ENCODE measurements at places on chromosomes 3 and 15.

GRCh38 chr3:182226995-182227394 lies 515.3 kb downstream of the SOX2 start:
- no peak for DNase-seq

DNA sequence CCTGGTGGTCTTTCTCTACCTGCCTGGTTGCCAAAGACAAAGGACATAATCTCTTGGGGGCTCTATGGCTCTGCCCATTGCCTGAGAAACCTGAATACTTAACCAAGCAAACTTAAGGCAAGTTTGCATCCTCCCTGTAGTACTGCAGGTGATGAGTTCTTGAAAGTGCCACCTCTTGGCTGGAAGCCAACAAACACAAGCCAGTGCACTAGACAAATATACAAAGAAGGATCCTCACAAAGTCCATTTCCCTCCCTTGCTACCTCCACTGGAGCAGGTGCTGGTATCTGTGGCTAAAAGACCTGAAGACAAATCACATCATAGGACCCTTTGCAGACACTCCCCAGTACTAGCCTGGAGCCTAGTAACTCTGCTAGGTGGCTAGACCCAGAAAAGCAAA lies 772.3 kb downstream of the SI start:
- DNase-seq, result no peak

DNA sequence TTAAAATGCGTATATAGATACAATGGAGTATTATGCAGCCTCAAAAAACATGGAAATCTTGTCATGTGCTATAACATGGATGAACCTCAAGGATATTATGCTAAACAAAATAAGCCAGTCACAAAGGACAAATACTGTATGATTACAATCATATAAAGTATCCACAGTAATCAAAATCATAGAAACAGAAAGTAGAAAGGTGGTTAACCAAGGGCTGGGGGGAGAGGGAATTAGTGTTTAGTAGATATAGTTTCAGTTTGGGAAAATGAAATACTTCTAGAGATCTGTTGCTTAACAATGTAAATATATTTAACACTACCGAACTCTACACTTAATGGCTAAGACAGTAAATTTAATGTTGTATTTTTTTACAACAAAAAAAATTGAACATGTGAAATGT lies 9.0 kb downstream of the TOP2B start:
- no peak for DNase-seq

DNA sequence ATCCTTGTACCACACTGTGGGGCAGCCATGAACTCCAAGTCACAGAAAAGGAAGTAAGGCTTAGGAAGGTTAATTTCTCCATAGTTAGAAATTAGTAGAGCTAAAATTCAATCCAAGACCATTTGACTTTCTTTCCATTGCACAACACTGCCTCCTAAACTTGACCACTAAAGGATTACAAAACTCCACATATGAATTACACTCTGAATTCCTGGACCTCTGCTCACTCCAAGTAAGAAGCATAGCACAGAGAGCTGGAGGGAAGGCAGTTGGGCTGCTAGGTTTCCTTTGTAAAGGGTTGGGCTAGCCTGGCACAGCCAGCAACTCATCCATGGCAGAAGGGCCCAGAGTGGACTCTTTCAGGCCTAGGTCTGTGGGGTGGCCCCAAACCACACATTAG lies 134.4 kb downstream of the MYLK start:
- DNase-seq, result no peak

DNA sequence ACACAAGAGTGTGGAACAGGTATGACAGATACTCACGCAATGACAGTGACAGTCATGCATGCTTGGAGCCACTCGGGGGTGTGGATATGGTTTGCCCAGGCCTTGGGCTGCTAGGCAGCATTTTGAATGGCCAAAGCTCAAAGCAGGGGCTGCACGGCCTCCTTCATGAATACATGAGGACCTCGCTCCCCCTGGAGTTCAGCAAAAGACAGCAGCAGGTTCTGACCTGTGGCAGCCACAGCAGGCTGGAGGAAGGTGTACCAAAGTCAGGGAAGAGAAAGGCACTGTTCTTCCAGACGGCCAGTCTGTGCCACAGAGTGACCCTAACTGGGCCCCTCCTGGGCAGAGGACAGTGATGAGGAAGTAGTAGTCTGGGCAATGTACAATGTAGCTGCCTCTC lies 88.2 kb upstream of the C2CD4B start:
- DNase-seq, result no peak

GRCh38 chr15:51310064-51310463 lies 28.3 kb downstream of the CYP19A1 start:
- DNase-seq, result no peak

DNA sequence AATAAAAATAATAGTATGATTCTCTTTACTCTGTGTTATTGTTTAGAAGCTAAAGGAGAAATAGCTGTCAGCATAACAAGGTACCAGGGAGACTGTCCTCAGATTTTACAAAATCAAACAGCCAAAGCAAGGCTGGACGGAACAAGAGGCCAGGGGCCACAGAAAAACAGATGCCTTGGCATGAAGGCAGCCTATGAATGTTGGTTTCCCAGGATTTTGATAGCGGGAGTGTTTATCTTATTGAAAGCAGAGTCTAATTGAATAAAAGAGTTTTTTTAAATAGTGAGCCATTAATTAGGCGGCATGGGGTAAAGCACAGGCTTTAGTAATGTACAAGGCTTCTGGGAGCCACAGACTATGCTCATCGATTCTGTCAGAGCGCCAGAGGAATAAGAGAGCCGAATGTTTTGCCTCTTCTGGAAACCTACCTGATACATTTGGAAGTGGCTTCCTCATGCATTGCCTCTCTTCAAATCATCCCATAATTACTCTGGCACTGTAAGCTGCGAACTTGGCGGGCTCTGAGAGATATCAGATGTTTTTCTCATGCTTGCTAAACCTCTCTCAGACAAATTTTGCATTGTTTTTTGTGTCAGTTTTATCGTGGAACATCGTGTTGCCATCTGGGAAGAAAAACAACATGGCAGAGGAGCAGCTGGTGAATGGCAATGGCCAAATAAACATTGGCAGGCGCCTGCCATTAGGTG lies 30.4 kb upstream of the TMCO5A start:
- no peak for DNase-seq

- no peak for DNase-seq
Observed at GRCh38 chr3:164375995-164376394, 702.3 kb downstream of the SI start.

GRCh38 chr15:89665449-89666181 lies 10.3 kb upstream of the KIF7 start:
- DNase-seq, result peak; percentile 84

GRCh38 chr15:91882858-91883586 lies 29.5 kb downstream of the SLCO3A1 start:
- DNase-seq, result no peak

DNA sequence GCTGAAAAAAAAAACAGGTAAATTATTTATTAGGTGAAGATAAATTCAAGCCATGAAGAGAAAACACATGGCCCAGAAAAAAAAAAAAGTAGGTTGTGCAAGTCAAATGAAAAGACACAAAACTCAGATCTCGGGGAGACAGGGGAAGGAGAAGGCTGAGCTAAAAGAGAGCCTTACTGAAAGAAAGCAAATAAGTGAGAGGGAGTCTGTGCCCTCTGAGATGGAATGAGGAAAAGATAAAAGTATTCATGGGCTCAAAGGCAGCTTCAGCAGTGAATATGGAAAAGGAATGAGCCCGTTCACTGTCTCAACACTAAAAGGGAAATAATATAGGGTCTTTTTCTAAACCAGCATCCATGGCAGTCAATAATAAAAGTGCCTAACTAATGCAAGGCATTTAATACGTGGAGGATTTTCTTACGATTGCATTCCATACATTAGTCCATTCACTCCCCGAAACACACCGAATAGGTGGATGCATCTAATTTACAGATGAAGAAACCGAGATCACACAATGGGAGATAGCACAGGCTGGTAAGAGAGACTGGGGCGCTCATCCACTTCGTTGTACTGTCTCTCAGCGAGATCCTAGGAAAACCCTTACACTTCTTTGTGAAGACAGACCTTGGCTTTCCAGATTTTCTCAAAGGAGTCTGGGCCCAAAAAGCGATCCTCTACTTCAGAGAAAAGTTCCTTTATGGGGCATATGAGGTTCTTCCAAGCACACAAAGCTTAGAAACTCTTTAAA lies 1.1 kb downstream of the TFDP2 start:
- DNase-seq, result no peak

- peak; percentile 70 for DNase-seq
Observed at GRCh38 chr15:92616621-92617548, 38.7 kb downstream of the FAM174B start.

DNA sequence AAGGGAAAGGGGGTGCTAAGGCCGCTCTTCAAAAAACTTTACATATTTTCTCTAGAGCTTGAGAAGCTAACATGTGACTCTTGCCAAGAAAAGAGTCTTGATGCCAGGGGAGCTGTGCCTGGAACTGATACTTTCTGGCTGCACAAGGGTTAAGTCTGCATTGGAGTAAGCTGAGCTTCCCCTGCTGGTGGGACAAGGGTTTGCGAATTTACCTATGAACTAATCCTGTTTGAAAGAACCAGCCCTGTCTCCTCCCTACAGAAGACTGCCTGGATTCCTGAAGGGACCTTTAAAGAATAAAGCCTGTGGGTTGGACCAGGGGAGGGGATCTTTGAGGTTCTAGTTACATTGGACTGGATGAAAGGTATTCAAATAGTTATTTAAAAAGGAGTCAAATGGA lies 58.3 kb upstream of the EPHA3 start:
- no peak for DNase-seq

DNA sequence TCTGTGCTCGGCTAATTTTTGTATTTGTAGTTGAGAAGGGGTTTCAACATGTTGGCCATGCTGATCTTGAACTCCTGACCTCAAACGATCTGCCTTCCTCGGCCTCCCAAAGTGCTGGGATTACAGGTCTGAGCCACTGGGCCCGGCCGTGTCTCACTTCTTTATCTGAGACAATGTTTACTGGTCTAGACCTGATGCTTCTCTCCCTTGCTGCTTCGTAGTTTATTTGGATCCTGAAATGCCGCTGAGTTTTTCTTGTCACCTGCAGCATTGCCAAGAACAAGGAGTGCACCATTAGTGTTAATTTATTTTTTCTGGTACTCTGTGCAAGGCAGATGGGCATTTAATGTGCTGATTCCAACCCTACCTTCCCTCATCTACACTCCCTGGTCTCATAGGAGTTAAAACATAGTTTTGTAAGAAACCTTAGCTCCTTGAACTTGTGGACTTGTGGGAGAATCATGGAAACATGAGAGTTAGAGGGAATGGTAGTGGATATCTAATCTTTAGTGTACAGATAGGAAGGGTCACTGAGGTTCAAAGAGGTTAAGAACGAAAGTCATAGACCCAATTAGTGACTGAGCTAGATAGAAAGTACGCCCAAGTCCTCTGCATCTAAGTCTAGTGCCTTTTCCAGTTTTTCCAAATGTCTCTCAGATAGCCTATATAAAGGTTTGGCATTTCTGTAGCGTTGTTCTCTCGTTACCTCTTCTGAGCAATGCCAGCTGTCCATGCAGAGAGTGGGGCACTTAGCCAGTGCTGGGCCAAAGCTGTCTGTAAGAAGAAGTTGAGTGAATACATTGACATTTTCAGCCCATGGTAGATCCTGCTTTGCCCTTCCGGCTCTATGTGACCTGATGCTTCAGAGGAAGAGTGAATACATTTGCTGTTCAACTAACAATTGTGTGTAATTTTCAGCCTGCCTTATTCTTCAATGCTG lies 244.1 kb downstream of the LPP start:
- DNase-seq, result no peak

- no peak for DNase-seq
Observed at GRCh38 chr15:66872405-66872804, 170.4 kb downstream of the SMAD6 start.

- no peak for DNase-seq
Observed at GRCh38 chr15:67043939-67044771, 21.2 kb upstream of the SMAD3 start.

DNA sequence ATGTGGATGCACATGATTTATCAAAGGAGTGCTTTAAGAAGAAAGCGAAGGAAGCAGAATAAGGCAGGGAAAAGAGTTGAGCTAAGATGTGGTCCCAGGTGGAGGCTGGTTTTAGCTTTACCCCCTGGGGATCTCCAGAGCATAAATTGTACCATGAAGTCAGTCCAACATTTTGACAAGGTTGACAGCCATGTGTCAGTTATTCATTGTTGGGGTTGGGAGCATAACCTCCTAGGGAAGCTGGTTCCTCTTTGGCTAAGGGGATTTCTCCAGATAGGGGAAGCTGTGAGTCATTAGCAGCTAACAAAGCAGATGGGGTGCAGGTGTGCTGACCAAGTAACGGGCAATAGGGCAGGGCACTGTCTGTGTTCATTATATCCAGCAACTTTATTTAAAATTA lies 123.7 kb upstream of the IGSF10 start:
- no peak for DNase-seq

DNA sequence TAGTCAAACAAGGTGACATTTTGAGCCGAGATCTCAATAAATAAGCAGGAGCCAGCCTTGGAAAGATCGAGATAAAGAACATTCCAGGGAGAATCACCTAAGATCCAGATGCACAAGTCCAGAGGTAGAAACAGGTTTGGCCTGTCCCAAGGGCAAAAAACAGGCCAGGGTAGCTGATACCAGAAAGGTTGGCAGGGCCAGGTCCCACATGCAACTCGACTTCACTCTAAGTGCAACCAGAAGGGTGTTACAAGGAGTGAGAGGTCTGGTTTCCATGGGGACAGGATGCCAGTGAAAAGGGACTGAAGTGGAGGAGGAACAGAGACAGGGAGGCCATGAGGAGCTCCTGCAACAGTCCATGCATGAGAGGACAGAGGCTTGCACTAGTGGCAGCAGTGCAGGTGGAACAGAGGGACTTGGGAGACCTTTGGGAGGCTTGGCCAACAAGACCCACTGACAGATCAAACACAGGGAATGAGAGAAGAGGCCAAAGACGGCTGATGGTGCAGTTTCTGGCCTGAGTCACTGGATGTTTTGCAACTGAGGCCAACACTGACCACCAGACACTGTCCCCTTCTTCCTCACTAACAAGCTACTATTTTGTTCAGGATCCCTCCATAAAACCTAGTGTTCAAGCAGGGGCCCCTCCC lies 5.2 kb downstream of the TPRA1 start:
- no peak for DNase-seq

GRCh38 chr15:78063970-78064385 lies 13.5 kb downstream of the TBC1D2B start:
- no peak for DNase-seq

DNA sequence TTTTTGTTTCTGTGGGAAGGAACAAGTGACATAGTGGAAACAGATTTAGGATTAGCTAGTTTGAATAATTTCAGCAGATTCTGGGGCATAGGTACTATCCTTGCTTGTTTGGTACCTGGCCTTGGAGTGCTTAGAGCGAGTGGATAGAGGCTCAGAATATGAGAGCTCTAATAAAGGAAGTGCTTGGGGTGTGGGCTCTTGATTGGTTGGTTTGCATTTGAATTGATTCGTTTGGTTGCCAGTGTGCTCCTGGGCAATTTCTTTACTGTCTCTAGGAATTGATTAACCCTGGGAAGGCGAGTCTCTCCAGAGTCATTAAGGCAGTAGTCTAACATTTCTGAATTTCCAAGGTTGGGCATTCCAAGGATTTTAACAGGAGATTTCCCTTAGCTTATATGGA lies 98.0 kb downstream of the DTWD1 start:
- DNase-seq, result no peak

DNA sequence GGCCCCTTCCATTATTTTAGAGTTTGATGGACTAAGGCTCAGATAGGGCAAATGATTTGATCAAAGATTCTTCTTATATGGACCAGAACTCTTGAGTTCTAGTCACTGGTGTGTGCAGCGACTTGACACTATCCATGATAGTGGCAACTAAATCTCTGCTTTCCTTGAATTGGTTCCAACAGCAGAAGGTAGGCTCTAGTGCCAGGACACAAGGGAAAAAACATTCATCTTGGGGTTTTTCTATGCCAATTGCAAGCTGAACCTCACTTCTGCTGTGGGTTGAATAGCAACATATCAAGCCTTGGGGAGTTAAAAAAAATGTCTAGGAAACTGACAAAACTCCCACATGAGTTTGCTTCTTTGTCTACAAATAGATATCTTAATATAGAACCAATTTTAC lies 35.1 kb downstream of the CTXND1 start:
- no peak for DNase-seq
